Stimulated activated CD4-positive, alpha-beta T cell treated with anti-CD3 and anti-CD28 coated beads, TNF-alpha, amount 100 ng/mL, for 48 hours (primary cell): ENCODE measurements at places on chromosomes 6 and 20.

- DNase-seq: no peak
Observed at GRCh38 chr6:149856256-149856994, 7.7 kb downstream of the LRP11 start.

DNA sequence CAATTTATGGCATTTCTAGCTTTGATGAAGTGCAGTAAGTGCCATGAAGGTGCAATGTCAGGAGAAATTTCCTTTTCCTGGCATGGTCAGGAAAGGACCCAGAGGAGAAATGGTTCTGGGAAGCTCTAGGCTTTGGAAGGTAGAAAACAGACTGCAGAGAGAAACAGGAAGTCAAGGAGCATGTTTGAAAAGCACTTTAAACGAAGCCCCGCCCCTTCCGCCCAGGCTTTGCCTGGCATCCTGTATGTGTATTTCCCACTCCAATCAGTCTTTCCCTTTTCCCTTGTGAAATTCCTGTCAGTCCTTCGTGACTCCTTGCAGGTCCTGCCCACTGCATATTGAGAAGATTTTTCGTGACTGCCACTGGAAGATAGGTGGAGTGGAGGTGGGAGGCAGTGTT is 320.9 kb upstream of the SASH1 start:
- DNase-seq: no peak

DNA sequence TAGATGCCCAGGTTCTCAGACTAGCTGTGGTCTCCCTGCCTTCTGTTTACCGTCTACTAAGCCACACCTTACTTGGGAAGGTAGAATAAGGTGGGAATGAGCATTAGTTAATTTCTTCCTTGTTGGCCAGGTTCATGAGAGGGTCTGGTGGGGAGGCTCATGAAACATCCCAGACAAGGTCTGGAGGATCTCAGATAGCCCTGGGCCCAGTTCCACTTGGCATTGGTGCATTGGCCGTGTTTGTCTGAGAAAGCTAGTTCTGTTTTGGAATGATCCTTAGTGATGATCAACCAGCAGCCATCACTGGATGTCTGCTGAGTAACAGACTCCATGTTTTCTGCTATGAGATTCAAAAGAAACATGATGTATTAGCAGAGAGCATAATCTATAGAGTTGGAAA is 155.1 kb downstream of the SLC24A3 start:
- no peak for DNase-seq

- no peak for DNase-seq
Observed at GRCh38 chr6:25706314-25707014, 48.1 kb upstream of the SLC17A4 start.

- DNase-seq: no peak
Observed at GRCh38 chr6:127951172-127951917, 50.5 kb upstream of the THEMIS start.

DNA sequence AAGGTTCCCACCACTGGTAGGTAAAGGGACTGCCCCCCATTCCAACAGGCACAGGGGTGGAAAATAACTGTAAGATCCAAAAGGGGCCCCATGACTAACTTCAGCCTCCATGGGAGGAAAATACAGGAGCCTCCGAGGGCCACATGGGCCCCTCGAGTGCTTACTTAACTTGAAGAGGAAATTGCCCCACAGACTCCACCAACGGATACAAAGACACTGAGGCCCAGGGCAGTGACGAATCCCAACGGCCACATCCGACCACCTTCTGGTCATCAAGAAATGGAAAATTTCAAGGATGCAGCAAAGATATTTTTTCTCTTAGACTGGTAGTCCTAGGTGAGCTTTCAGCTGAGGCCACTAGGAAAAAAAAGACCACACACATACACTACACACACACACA is 116.0 kb upstream of the MRPS10 start:
- no peak for DNase-seq

- no peak for DNase-seq
Observed at GRCh38 chr20:48364688-48365421, 462.9 kb downstream of the PREX1 start.

DNA sequence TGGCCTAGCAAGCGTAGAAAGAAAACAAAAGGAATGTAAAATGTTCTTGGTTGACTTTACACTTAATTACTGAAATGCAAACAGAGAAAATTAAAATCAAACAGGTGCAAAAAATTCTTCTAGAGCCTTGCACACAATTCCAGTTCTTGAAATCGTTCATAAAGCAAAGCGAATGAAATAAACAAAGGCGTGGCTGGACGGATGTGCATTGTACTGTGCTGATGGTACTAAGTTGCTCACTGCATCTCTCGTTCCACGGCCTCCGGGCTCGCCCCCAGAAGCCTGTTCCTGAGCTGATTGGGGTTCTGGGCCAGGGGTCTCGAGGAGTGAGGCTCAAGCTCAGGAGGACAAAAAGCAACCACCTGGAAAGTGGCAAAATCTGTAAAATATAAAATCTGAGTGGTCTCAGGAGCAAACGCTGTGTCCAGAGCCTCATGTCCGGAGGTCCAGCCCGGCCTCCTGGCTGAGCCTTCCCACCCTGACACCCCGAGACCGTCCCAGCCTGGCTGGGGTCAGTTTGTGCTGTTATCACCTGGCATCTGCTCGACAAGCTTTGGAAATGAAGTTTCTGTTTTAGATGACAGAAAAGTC is 71.3 kb downstream of the TTLL2 start:
- no peak for DNase-seq

DNA sequence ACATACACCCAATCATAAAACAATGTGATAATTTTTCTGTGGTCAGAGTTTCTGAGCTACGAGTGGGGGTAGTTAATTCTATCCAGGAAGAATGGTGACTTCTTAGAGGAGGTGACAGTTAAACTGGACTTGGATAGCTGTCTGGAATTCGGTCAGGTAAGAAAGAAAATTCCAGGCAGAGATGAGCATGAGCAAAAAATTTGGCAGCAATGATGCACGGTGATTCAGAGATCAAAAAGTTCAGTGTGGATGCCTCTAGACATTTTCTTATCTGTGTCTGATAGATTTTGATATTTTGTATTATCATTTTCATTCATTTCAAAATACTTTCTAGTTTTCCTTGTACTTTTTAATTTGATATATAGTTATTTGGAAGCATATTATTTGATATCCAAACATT is 12.0 kb downstream of the RAET1E start:
- DNase-seq: no peak

GRCh38 chr6:137872581-137873115 is 5.6 kb downstream of the TNFAIP3 start:
- no peak for DNase-seq
